ENCODE measurements at places on chromosomes 16 and 17.

- no peak for DNase-seq
These were observed 32.2 kb upstream of the HAS3 start for GRCh38 chr16:69073181-69073702.

- no peak for DNase-seq
These were observed 180.2 kb downstream of the CCT6B start for GRCh38 chr17:34781071-34781470.

GRCh38 chr16:13781575-13782338 is 138.2 kb upstream of the ERCC4 start:
- no peak for DNase-seq

DNA sequence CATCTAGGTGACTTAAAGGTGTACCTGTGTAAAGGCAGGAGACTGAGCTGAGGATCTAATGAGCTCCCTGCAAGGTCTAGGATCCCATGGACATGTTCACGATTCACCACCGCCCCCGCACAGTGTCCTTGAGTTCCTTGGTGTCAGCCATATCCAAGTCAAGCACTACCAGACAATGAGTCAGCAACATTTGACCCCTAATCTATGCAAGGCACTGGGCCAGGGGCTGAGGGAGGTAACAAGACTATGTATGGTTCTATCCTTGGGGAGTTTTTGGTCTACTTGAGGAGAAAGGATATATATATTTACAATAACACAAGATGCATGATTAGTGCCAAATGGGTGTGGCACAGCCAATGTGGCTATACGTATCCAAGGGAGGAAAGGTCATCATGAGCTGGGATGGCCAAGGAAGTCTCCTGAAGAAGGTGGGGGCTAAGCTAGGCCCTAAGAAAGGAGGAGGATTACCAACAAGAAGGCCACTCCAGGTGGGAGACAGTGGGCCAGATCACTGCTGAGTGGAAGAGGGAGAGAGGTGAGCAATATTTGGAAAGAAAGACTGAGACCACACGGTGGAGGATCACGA is 35.0 kb downstream of the ITGB3 start:
- DNase-seq = no peak

DNA sequence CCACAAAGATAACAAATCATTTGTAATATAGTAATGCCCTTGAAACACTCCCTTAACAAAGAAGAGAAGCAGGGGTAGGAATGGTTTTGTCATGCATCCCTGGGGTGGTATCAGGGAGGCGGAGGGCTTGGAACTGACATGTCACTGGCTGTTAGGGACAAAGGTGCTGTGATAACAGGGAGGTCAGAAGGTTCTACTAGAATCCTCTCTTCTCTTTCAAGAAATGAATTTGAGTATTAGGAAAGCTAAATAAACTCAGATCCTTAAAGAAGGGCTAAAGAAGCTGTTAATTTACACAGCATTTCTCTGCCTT is 65.4 kb upstream of the ADAMTS18 start:
- no peak for DNase-seq

GRCh38 chr16:9499941-9500593 is 408.6 kb downstream of the HAPSTR1 start:
- DNase-seq = no peak

DNA sequence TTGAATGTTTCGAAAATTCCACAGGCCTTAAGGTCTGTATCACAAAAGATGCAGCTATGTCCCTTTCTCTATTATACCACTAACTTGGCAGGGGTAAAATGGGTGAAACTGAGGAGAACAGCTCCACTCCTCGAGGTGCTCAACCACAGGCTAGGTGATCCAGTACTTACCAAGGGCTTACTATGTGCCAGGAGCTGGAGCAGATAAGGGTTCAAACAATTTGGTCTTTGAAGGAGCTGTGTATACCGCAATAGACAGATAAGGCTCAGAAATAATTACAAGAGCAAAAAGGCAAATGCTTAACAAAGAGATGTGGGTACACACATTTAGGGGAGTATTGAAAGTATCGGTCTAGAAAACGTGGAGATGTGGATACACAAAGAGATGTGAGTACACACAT is 1.5 kb downstream of the XPO6 start:
- no peak for DNase-seq

DNA sequence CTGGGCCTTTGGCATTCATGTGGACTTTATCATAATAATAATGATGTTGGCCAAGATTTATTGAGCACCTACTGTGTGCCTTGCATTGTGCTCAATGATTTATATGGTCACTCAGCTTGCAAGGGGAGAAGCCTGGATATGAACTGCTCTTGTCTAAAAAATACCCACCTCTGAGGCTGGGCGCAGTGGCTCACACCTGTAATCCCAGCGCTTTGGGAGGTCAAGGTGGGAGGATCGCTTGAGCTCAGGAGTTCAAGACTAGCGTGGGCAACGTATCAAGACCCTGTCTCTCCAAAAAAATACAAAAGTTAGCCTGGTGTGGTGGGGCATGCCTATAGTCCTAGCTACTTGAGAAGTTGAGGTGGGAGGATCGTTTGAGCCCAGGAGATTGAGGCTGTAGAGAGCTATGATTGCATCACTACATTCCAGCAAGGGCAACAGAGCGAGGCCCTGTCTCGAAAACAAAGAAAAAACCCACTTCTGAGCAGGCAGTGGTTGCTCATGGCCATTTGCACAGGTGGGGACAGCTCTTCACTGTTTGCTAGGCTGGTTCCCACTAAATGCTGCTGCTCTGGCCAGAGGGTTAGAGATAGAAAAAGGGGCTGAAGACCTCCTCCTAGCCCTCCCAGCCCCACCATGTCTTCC is 4.3 kb upstream of the ADGRG1 start:
- no peak for DNase-seq

GRCh38 chr16:66342294-66342900 is 24.1 kb upstream of the CDH5 start:
- peak; percentile 42 for DNase-seq

DNA sequence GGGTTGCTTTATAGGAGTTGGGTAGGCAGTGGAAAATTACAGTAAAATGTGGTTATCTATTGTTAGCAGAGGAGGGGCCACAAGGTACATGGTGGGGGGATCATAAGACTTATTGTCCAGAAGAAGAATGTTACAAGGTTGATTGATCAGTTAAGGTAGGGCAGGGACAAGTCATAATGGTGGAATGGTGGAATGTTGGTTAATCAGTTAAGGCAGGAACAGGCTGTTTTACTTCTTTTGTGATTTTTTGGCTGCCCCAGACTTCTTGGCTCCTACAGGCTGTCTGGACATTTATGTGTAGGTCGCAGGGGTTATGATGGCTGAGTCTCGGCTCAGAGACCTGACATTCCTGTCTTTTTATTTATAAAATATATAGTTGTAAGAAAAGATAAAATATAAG is 2277.1 kb downstream of the TP53TG3F start:
- no peak for DNase-seq

- no peak for DNase-seq
These were observed 45.4 kb downstream of the SOX8 start for GRCh38 chr16:1026784-1027500.

- no peak for DNase-seq
These were observed 3.6 kb downstream of the ZACN start for GRCh38 chr17:76082326-76083251.

- DNase-seq = no peak
These were observed 115.2 kb upstream of the CPHXL start for GRCh38 chr16:75841517-75841916.

Measured in GM20000 (cell line).